ENCODE measurements at places on chromosomes 4 and X.

DNA sequence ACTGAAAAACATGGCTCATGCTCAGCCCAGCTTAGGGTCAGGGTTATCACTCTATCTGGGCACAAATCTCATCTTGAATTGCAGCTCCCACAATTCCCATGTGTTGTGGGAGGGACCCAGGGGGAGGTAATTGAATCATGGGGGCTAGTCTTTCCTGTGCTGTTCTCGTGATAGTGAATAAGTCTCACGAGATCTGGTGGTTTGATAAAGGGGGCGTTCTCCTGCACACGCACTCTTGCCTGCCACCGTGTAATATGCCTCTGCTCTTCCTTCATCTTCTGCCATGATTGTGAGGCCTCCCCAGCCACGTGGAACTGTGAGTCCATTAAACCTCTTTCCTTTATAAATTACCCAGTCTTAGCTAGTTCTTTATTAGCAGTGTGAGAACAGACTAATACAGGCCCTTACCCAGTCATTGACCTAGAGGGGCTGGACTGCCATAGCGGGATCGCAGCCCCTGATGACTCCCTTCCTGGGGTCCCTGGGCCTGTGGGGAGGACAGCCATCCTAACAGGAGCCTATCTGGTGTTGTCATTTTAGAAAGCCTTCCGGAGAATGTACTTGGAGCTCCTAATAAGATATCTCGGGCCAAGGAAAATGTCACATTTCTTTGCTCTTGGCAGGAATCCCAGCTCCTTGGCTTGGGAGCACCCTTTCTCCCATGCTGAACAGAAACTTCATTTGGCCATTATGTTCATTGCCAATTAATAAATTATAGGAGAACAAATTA, 112.6 kb downstream of the PHKA2 start:
- no peak for DNase-seq

DNA sequence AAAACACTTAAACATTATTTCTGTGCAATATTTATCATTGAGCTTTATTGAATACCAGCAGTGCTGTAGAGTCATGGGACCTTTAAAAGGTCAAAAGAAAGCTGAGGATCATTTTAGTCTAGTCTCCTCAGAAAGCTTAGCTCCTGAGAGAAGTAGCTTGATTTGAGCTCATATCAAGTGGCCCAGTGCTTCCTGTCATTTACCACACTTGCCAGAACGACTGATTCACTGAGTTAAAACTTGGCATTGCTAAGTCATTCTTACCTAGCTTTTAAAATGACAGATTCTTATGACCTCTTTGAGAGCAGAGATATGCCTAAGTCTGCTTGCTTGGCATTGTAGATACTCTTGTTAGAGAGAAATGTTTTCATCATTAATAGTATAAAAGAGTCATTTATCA, 15.2 kb downstream of the SEPTIN11 start:
- no peak for DNase-seq

DNA sequence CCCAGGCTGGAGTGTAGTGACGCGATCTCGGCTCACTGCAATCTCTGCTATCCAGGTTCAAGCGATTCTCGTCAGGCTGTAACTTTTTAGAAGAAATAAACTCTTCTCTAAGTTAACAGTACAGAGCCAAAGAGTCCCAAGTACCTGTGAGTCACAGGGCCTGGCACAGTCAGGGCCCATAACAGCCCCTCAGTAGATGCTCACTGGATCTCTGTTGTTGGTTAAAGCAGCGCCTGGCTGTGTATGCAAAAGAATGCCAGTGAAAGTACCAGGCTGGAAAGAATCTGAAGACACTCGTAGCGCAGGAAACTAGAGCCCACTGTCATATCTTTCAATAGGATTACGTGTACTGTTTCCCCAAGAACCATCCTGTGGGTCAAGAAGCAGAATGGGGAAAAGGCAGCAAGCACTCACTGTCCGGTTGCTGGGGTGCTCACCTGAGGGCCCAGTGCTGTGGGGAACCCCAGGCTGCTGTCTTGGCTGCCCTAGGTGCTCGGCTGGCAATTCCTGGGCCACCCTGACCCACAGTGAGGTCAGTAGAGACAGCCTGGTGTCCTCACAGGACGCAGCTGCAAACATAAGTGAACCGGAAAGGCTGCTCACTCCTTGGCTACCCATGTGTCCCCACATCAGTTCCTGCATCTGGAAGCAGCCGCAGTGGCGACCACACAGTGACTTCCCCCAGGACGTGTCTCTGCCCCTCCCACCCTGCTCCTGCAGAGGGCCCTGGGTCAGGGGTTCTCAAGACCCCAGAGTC, 3.1 kb upstream of the SLBP start:
- DNase-seq, result no peak

- DNase-seq, result no peak
Measured at GRCh38 chr4:124414276-124415040, 298.1 kb downstream of the ANKRD50 start.

DNA sequence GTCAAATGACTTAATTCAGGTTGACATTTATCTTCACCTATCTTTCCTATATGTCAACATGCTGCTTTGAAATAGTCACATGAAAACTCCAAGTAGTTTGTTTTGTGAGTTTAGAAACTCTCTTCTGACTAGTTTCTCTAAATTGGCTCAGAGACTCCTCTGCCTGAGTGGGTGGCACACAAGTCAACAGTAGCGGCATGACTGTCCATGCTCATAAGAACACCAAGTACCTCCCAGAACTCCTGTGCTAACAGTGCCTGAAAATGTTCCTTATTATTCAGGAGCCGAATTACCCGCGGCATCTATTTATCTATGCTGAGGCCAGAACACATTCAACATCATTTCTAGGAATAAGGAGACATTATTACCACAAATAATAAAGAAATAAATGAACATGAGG, 116.3 kb downstream of the SORBS2 start:
- no peak for DNase-seq

DNA sequence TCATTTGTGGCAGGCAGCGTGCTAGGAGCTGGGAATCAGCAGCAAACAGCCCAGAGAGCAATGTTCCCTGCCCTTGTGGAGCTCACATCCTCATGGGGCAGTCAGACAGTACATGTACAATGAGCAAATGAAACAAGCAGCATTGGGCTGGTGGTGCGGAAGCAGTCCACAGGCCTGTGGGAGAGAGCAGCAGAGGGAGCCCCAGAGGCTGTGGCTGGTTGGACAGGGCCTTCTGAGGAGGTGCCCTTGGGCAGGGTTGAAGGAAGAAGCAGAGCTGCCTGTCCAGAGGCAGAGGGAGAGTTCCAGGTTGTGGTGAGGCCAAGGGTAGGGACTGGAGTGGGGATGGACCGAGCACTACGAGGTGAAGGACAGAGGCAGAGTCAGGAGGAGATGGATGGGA, 22.5 kb downstream of the MMGT1 start:
- no peak for DNase-seq

DNA sequence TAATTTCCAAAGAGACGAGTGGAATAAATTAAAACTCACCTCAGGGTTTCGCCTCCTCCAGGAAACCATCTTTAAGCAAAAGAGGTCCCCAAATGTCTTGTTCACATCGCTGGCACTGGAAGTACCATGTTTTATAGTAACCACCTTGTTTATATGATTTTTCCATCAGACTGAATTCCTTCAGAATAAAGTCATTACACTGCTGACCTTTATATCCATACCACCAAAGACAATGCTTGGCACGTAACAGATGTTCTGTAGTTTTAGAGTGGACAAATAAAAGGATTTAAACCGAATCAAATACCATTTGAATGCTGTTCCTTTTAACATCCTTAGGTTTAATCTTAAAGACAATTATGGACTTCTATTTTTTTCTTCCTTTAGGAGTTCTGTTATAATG, 4.7 kb downstream of the NUDT6 start:
- DNase-seq, result no peak

All from stimulated activated CD4-positive, alpha-beta T cell treated with anti-CD3 and anti-CD28 coated beads, Interleukin-1b, Interleukin-23, amount 100 ng/mL, for 24 hours (primary cell).